ENCODE measurements at places on chromosomes 6 and 20.

DNA sequence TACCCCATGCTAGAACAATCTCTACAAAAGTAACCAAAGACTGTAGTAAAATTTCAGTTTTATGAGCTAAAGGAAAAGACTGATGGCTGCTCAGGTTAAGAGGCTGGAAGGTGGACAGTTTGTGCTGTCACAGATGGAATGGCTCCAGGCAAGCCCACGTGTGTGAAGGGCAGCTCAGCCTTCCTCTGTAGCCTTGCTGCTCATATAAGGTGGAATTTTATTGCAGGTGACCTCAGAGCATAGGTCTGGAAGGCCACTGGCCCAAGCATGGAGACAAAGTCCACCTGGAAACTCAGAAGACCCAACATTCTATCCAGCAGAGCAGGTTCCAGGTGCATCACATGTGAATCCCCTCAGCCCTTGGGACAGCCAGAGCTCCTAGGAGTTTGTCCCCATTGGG is 53.6 kb downstream of the KAT14 start:
- DNase-seq: no peak

GRCh38 chr20:48861444-48861843 is 33.6 kb upstream of the PREX1 start:
- no peak for DNase-seq

GRCh38 chr6:142361779-142362750 is 60.3 kb downstream of the ADGRG6 start:
- DNase-seq: no peak

GRCh38 chr20:31608251-31608945 is 3.3 kb downstream of the ID1 start:
- DNase-seq: no peak

GRCh38 chr6:143478479-143479062 is 28.0 kb downstream of the PEX3 start:
- DNase-seq: no peak

DNA sequence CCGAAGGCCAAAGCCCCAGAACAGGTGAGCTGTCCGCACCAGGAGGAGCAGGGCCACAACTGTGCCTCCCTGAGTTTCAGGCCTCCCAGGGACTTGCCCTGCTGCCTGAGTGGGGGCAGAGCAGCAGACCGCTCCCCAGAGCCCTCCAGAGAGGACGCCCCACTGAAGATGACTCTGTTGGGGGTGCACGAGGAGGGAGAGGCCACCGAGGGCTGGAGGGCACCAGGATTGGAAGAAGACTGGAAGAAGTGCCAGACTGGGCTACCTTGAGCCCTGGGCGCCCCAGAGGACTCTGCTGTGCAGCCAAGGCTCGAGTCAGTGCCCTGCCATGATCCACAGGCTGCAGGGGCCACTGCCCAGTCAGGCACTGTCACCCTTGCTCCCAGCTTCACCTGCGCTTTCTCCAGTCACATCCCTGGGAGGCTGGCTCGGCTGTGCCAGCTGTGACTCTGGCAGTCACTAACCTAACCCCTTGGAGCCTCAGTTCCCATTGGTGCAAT is 11.3 kb downstream of the CST7 start:
- no peak for DNase-seq

- DNase-seq: no peak
Observed at GRCh38 chr20:19947611-19948264, 69.4 kb upstream of the NAA20 start.

DNA sequence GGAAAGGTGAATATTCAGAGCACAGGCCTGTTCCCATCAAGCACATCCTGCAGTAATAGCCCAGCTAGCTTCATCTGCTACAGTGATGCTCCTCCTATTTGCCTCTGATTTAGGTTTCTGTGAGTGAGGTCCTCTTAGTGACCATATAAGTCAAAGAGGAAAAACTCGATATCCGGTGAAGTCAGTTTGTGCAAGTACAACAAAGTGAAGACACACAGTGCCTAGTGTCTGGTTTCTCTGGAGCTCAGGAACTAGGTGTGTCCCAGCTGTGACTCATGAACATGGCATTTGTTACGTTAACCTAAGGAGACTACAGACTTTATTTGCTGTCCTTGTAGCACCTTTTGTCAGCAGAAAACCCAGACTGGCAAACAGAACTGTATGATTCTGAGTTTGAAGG is 33.9 kb downstream of the EDN1 start:
- DNase-seq: no peak

DNA sequence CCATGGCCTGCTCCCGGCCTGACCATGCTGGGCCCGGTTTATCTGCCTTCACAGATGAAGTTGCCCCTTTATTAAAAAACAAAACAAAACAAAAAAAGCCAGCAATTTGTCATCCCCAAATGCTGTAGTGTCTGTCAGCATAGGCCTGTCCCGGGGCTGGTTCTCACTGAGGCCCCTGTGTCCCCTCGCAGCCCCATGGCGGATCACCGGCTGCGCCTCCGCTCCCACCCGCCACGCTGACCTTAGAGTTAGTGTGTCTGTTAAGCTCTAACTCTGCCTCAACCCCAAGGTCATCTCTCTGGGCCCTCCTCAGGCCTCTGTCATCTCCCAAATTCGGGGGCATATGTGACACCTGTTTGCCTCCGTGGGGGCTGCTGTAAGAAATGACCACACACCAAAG is 11.1 kb downstream of the SLCO4A1 start:
- DNase-seq: no peak

- no peak for DNase-seq
Observed at GRCh38 chr6:121780325-121781321, 345.2 kb downstream of the GJA1 start.

GRCh38 chr6:109793792-109794191 is 102.7 kb downstream of the FIG4 start:
- DNase-seq: no peak

Data from stimulated activated CD4-positive, alpha-beta T cell treated with anti-CD3 and anti-CD28 coated beads, Interleukin-4, amount 100 ng/mL, for 1 hour (primary cell).